ENCODE measurements at places on chromosomes 4 and X. TPM values are rescaled to one million over a fixed set of nuclear protein-coding genes. Genes with fewer than 3 reads are reported as not detected.

Gene PAGE5
- not detected for total RNA-seq

Gene UGT8
- not detected for total RNA-seq

Gene ARMCX1
- 22.9 TPM for total RNA-seq

Gene DDIT4L
- 3.9 TPM for total RNA-seq

Gene CTSO
- 2.9 TPM for total RNA-seq

Gene L1CAM
- total RNA-seq: 0.36 TPM

DNA sequence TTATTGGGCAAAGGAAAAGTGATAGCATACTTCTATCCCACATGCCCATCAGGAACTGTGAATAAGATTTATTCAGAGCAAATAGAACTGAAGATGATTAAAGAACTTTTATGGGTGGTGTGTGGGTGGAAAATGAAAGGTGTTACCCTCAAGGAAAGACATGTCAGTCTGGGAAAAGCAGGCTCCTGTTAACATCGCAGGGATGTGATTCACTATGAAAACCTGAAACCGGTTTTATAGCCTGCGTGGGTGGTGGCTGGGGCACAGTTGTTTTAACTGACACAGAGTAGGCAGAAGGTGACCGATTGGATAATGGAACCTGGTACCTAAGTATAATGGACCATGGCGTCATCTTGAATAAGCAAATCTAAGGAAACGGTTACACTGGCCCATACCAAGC is 61.3 kb upstream of the CASK start:
- no peak for DNase-seq

GRCh38 chr4:82801910-82802521 is 3.4 kb upstream of the SCD5 start:
- peak; percentile 51 for DNase-seq

DNA sequence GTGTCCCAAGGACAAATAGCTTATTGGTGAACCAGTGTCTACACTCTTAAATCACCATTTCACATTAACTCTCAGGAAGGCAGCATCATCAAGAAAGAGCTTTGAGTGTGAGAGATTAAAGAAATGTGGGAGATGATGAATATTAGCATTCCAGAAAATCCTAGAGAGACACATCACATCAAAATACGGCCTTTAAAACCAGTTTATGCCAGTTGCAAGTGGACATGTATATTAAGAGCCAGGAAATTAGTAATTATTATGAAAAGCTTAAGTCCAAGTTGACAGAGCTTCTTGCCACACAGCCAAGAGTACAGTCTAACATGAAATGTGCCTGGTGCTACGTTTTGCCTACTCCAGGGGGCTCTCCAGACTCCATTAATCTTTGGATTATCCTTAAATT is 503.0 kb upstream of the BOD1L1 start:
- peak; percentile 58 for DNase-seq

- no peak for DNase-seq
Measured at GRCh38 chrX:41480508-41481260, 33.5 kb downstream of the NYX start.

DNA sequence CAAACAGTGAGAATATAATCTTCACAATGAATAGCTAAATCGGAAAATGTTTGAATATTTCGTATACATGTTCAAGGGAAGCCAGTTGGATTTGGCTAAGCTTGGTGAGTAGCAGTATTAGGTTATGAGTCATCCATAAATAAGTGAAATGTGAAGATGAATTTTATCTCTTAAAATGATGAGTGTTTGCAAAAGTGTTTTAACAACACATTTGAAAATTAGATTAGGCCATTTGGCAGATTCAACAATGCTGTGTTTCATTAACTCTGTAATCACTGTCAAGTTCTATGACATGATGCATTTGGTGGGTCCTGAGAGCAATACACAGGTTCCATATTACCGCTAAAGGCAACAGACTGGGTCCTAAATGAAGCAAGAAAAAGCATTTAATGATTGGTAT is 301.9 kb upstream of the PRPS2 start:
- DNase-seq: peak; percentile 8

- DNase-seq: no peak
Measured at GRCh38 chr4:44660396-44660795, 9.0 kb upstream of the YIPF7 start.

- DNase-seq: no peak
Measured at GRCh38 chr4:152223600-152223999, 312.3 kb downstream of the FBXW7 start.

DNA sequence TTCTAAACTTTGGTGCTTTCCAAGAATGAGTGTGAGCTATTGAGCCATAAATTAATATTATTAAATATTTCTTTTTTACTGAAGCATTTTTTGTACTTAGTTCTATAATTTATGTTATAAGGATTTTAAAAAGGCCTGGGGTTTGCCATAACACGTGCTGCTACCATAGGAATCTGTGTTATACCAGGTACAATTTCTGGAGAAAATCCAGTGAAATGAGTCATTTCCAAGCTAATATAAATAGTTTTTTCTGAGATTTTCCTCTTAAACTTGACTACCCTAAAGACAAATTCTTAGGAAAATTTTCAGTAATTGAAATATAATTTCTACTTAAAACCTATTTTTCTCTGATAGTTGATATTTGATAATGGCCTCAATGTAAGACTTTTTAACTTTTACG is 130.8 kb downstream of the TLL1 start:
- no peak for DNase-seq

GRCh38 chr4:87565746-87566145 is 36.6 kb upstream of the SPARCL1 start:
- DNase-seq: no peak

DNA sequence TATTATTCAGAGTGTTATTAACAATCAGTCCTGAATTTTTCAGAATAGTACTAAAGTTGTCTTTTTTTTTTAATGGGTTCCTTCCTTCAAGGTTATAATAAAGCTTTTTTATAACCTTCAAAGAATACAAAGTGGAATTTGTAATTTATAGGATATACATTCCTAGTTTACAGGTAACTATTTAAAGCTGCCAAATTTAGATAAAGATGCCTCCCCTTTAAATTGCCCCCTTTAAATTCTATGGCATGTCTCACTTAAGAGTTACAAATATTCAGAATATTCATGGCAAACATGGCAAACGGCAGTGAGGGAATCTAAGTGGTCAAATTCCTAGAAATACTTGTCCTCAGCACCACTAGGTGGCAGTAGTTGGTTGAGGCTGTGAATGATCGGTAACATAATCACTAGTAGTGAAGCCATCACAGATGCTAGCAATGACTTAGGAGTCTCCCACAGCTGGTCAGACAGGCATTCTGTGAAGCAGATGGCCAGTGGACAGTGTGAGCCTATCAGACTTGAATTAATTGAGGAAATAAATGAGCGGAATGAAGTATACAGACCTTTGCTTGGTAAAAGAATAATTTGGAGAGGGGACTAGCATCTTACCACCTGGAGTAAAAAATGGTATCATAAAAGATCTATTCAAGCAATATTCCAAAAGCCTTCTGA is 86.4 kb downstream of the CBR4 start:
- peak; percentile 86 for DNase-seq

GRCh38 chrX:152343306-152343705 is 107.8 kb downstream of the GABRA3 start:
- no peak for DNase-seq

DNA sequence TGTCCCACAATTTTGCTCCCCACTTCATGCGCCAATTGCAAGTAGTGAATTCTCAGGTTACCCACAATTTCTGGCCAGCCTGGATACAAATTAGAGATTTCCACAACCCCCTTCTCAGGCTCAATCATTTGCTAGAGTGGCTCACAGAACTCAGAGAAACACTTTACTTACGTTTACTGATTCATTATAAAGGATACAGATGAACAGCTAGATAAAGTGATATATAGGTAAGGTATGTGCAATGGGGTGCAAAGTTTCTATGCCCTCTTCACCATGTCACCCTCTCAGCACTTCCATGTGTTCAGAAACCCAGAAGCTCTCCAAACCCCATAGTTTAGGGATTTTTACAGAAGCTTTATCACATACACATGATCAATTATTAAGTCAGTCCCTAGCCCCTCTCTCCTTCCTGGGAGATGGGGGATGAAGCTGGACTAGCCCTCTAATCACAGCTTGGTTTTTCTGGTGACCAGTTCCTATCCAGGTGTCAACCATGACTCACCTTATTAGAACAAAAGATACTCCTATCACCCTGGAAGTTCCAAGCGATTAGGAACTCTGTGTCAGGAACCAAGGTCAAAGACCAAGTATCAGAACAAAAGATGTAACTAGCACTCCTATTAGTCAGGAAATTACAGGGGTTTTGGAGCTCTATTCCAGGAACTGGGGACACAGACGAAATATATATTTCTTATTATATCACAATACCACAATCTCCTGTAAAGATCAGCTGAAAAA is 33.5 kb upstream of the PRRG1 start:
- DNase-seq: no peak

DNA sequence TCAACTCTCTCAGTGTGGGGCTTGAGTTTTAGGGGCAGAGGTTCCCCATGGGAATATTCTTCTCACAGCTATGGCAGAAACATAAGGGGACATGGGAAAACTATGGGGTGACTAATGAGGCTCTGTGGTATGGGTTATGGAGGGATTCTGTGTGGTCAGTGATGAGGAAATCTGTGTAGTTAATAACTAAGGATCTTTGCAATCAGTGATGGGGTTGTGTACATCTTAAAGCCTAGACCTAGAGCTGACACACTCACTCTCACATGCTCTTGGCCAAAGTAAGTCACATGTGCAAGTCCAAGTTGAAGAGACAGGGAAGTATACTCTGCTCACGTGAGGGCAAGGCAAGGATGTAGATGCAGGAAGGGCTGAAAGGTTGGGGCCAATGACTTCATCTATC is 86.4 kb upstream of the UXT start:
- no peak for DNase-seq

GRCh38 chr4:119721878-119722277 is 93.3 kb upstream of the PDE5A start:
- no peak for DNase-seq

DNA sequence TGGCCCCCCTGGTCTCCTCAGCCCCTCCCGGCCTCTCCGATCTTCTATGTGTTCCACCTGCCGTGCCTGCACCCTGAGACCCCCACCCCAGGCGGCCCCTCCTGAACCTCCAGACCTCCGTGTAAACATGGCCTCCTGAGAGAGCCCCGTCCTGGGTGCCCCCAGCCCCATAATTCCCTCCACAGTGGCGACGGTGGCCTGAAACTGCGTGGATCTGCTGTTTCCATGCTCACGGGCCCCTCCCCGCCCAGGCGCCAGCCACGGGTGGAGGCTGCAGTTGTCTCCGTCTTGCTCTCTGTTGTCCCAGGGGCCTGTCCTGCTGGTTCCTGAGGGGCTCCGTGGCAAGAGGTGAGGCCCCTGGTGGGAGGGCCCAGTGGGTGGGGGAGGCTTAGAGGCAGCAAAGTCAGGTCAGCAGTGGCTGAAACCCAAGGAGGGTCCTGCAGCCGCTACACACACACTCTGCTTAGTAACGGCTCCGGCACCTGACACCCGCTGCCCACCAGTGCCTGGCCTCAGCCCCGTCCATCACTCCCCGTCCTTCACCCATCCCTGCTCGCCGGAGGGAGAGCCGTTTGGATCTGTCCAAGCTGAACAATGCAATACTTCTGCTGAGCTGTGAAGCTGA is 75.8 kb downstream of the FAM53A start:
- no peak for DNase-seq

- DNase-seq: peak; percentile 29
Measured at GRCh38 chrX:41912923-41913322, 10.4 kb downstream of the CASK start.

DNA sequence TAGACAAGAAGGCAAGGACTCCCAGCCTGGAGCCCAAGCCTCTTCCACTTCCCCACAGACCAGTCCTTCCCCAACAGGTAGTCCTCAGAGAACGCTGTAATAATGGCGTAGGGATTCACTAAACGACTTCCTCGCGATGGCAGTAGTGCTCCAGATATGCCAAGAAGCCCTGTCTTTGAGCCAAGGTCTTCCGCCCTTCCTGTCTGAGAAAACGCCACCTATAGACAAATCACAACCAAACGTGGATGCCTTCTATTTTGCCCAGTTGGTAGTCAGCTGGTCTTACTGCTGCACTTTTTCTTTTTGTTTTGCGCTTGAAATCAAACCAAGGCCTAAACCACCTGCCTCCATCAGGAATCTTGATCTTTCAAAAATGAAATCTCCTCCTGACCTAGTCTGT is 203.3 kb downstream of the OR13H1 start:
- peak; percentile 90 for DNase-seq

DNA sequence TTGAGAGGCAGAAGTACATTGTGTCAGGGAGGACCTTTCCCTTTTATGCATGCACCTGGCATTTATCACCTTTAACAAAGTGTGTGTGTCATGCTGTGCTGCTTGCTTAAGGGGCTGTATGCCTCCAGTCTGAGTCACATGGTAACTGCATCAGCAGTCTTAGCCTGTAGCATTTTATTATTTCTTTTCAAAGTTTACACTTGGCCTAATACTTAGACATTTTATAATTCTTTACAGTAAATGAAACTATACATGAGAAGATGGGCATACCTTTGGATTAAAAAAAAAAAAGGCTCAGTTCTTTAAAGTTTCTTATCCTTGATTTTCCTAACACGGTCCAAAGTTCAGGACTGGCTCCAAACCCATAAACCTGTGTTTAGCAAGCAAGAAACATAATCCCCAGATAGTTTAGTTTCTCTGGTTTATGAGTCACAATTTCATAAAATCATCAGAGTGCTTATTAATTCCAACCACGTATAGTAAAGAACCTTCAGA is 14.6 kb downstream of the NPNT start:
- peak; percentile 5 for DNase-seq

- peak; percentile 95 for DNase-seq
Measured at GRCh38 chr4:77172336-77172735, 15.3 kb downstream of the CCNG2 start.

DNA sequence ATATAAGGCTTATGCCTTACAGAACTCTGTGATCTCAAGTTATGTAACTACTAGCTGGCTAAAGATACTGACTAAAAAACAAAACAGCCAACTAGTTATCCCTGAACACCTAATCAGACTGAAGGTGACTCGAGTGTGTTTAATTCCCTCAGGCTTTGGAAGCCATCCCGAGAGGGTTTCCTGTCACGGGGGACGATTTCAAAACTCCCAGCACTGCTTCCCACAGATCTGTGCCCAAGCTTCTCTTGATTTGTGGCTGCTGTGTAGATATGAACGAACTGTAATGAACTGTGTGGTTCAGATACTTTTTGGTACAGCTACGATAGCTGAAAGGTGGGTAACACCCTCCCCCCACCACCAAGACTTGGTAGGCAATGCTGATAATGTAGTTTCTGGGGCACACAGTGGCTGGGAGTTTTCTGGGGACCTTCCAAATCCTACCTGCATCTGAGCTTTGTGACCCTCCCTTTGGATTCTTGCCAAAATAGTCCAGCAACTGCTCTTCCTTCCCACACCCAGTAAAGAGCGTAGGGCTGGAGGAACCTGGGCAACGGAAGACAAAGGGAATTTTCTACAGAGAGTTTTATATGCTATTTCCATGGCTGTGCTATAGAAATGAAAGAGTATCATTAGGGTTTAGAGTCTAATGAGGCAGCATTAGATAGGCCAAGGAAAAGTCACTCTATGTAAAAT is 148.8 kb downstream of the MGST2 start:
- DNase-seq: peak; percentile 41

All from IMR-90 (cell line).